ENCODE measurements at places on chromosomes 1 and 21.

- no peak overlapping the region for H3K4me3 ChIP-seq
- H3K27ac ChIP-seq = no peak overlapping the region
- H3K36me3 ChIP-seq = no peaks in the 10 kb centered on the region
These were observed 7.9 kb upstream of the ERICH3 start for GRCh38 chr1:74681449-74681848.

DNA sequence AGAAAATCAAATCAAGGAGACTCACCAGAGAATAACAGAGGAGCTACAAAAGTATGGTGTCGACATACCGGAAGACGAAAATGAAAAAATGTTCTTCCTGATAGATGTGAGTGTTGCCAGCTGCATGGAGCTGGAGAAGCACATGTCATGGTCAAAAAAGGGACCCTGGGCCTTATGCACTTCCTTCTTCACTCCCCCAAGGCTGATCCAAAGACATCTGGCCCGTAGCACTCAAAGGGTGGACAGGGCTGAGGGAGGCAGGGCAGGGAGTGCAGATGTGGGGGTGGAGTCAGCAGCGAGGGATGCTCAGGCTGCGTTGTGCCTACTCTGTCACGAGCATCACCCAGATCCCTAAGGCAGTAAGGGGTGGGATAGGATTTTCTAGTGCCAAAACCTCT lies 19.4 kb downstream of the MX1 start:
- H3K4me1 ChIP-seq = no peaks in the 10 kb centered on the region
- no peaks in the 10 kb centered on the region for H3K36me3 ChIP-seq
- no peak for DNase-seq

DNA sequence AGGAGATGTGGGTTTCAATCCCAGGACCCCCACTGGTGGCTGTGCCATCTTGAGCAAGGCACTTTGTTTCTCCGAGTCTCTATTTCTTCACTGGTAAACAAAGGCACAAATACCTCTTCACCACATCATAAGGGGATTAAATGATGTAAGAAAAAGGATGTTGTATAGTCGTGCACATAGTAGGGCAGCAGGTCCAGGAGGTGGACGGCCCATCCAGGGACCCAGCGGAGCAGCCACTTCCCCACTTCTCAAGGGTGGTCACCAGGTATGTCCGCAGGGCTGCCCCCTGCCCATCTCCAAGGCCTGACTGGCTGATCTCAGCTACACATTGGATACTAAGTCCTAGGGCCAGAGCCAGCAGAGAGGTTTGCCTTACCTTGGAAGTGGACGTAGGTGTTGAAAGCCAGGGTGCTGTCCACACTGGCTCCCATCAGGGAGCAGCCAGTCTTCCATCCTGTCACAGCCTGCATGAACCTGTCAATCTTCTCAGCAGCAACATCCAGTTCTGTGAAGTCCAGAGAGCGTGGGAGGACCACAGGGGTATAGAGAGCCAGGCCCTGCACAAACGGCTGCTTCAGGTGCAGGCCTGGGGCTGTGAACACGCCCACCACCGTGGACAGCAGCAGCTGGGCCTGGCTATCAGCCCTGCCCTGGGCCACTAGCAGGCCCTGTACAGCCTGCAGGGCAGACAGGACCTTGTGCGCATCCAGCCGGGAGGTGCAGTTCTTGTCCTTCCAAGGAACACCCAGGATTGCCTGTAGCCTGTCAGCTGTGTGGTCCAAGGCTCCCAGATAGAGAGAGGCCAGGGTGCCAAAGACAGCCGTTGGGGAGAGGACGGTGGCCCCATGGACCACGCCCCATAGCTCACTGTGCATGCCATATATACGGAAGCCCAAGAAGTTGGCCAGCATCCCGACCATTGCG lies 4.0 kb downstream of the AGT start:
- no peak for DNase-seq
- no peak overlapping the region for H3K4me3 ChIP-seq
- no peak overlapping the region for H3K27ac ChIP-seq
- no peaks in the 10 kb centered on the region for H3K4me1 ChIP-seq
- H3K36me3 ChIP-seq = no peaks in the 10 kb centered on the region

DNA sequence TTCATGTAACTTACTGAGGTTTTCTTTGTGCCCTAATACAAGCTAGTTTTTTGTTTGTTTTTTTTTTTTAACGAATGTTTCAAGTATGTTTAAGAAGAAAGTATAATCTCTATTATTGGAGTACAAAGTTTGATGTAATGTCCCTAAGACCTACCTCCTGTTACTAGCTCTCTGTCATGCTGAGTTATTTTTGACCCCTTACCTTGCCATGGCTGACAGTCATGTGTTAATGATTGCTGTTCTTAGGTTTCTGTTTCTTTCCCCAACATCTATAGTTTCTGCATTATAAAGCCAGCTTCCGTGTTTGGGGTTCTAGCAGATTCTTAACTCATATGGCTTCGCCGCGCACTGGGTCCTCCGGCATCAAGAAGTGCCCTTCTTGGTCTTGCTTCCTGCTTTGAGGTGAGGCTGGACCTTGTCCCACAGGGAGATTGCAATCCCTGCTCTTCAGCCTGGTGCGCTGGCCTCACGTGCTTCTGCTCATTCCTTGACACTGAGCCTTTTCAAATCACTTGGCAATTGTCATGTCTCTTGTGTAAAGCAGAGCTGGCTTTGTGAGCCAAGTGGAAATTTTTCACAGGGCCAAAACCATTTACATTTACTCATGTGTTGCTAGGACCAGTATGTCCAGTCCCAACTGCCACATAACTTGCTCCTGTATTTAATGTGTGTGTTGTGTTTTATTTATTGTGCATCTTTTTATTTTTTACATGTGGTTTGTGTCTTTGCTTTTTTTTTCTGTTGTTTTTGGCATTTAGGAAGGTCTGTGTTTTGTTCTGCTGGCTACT lies 135.0 kb upstream of the COL6A1 start:
- no peak for DNase-seq
- H3K36me3 ChIP-seq = no peaks in the 10 kb centered on the region
- no peaks in the 10 kb centered on the region for H3K4me1 ChIP-seq
- no peak overlapping the region for H3K4me3 ChIP-seq
- peaks cover 17% of the 10 kb centered on the region for H3K27me3 ChIP-seq

DNA sequence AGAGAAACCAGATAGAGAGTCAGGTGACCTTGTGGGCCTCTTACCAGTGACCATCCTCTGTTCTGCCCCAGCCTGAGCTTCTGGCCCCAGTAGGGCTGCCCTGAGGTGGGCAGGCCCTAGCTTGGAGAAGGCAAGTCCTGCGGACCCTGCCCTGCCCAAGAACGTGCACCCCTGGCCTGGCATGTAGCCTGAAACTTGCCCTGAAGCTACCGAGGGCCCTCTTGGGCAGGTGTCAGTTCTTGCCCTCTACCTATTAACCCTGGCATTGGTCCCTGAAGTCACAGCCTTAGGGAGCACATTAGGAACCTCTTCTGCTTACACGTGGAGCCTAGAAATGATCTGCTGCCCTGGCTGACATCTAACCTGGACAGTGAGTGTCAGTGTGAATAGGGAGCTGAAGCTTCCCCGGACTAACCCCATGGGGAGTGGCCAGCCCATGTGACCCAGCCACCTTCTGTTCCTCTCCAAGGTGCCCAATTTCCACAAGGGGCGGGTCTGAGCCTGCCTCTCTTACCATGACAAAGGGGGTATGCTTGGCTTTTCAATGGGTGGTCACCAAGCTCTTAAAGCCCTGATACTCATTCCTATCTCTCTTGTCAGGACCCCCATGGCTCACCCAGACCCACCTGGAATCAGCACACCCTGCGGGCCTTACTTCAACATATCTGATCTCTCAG lies 163.0 kb downstream of the ZSCAN20 start:
- H3K4me3 ChIP-seq = no peak overlapping the region
- H3K27me3 ChIP-seq = peaks cover 71% of the 10 kb centered on the region
- no peaks in the 10 kb centered on the region for H3K36me3 ChIP-seq
- no peaks in the 10 kb centered on the region for H3K4me1 ChIP-seq

GRCh38 chr1:88514544-88515060 lies 169.5 kb upstream of the PKN2 start:
- H3K4me3 ChIP-seq = no peak overlapping the region
- DNase-seq = no peak
- H3K27ac ChIP-seq = no peak overlapping the region
- H3K36me3 ChIP-seq = no peaks in the 10 kb centered on the region
- no peaks in the 10 kb centered on the region for H3K27me3 ChIP-seq

GRCh38 chr1:201542309-201543035 lies 3.5 kb downstream of the NAV1 start:
- H3K27ac ChIP-seq = no peak overlapping the region
- H3K4me3 ChIP-seq = no peak overlapping the region
- H3K4me1 ChIP-seq = peaks cover 21% of the 10 kb centered on the region
- no peaks in the 10 kb centered on the region for H3K36me3 ChIP-seq
- no peak for DNase-seq
- H3K27me3 ChIP-seq = no peaks in the 10 kb centered on the region

GRCh38 chr1:27566462-27567145 lies 37.3 kb downstream of the AHDC1 start:
- H3K27me3 ChIP-seq = no peaks in the 10 kb centered on the region
- DNase-seq = no peak
- H3K4me1 ChIP-seq = peaks cover 36% of the 10 kb centered on the region
- no peak overlapping the region for H3K4me3 ChIP-seq
- H3K36me3 ChIP-seq = no peaks in the 10 kb centered on the region
- no peak overlapping the region for H3K27ac ChIP-seq

DNA sequence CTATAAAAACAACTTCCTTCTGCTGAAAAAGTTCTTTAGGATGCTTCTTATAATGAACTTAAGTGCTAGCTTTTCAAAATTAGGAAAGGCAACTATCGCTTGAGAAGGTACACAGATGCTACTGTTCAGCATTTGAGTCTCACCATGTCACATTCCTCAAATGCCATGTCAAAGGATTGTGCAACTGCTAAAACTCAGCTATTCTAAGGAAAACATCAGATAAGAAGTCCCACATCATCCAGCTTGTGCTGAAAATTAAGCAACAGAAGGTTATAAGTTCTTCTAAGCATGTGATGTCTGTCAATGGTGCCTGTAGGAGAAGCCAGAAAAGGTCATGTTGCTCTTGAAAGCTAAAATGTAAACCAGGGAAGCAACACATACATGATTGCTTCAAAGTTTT lies 36.5 kb downstream of the MCOLN2 start:
- H3K27me3 ChIP-seq = no peaks in the 10 kb centered on the region
- H3K36me3 ChIP-seq = no peaks in the 10 kb centered on the region
- peaks cover 13% of the 10 kb centered on the region for H3K4me1 ChIP-seq

GRCh38 chr21:42193131-42193671 lies 25.7 kb upstream of the ABCG1 start:
- no peaks in the 10 kb centered on the region for H3K36me3 ChIP-seq
- H3K27me3 ChIP-seq = no peaks in the 10 kb centered on the region
- H3K4me1 ChIP-seq = peaks cover 35% of the 10 kb centered on the region

- no peak for DNase-seq
- no peak overlapping the region for H3K27ac ChIP-seq
- no peak overlapping the region for H3K4me3 ChIP-seq
- H3K36me3 ChIP-seq = no peaks in the 10 kb centered on the region
These were observed 126.8 kb downstream of the PEX14 start for GRCh38 chr1:10601342-10602070.

- peaks cover 16% of the 10 kb centered on the region for H3K4me1 ChIP-seq
- no peaks in the 10 kb centered on the region for H3K36me3 ChIP-seq
- no peak overlapping the region for H3K4me3 ChIP-seq
- DNase-seq = no peak
These were observed 70.3 kb upstream of the PRDX6 start for GRCh38 chr1:173406783-173407230.

DNA sequence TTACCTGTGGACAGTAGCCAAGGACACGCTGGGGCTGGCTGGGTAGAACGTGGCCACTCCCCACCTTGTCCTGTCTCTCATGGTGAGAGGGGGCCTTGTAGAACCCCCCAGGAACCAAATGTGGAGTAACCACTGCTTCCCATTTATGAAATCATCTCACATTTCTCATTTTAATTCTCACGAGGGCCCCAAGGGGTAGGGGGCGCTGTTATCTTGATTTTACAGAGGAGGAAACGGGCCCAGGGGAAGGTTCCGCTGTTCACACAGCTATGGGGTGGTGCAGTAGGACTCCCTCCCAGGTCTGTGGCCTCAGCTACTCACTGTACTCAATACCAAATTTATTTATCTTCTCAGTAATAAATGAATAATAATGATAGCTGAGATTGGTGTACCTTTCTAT lies 5.5 kb downstream of the SMPDL3B start:
- H3K4me1 ChIP-seq = peaks cover 18% of the 10 kb centered on the region
- DNase-seq = no peak
- no peaks in the 10 kb centered on the region for H3K27me3 ChIP-seq
- no peak overlapping the region for H3K4me3 ChIP-seq

GRCh38 chr1:48767975-48768510 lies 8.6 kb downstream of the BEND5 start:
- H3K4me1 ChIP-seq = no peaks in the 10 kb centered on the region
- no peaks in the 10 kb centered on the region for H3K36me3 ChIP-seq
- 0 out of 2 replicates have a peak, but pooled peaks cover 5% of the 10 kb centered on the region for H3K27me3 ChIP-seq

DNA sequence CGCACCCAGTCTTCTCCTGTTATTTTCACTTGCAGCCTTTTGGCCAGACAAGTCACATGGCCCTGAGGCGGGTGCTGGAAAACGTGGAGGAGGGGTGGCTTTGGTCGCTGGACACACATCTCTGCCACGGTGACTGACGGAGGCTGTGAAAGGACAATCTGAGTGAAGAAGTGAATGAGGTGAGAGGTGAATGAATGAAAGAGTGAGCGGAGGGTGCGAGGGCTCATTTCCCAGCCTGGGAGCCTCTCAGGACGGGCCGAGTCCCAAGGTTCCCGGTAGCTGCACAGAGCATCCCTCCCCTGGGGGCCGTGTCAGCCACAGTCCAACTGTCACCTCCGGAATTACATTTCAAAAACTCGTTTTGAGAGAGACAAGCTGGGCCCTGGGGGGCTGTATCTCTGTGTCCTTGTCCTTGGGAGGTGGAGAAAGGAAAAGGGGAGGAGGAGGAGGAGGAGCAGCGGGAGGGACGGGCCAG lies 89.6 kb downstream of the UBIAD1 start:
- H3K4me3 ChIP-seq = no peak overlapping the region
- no peak for DNase-seq
- H3K27ac ChIP-seq = no peak overlapping the region
- H3K27me3 ChIP-seq = no peaks in the 10 kb centered on the region
- H3K36me3 ChIP-seq = no peaks in the 10 kb centered on the region

Data from PC-9 (cell line).